Stimulated activated CD8-positive, alpha-beta memory T cell treated with anti-CD3 and anti-CD28 coated beads, Interleukin-4, amount 100 ng/mL, for 48 hours (primary cell): ENCODE measurements at places on chromosomes 4 and X.

GRCh38 chrX:11430271-11430670 lies 137.1 kb downstream of the AMELX start:
- no peak for DNase-seq

DNA sequence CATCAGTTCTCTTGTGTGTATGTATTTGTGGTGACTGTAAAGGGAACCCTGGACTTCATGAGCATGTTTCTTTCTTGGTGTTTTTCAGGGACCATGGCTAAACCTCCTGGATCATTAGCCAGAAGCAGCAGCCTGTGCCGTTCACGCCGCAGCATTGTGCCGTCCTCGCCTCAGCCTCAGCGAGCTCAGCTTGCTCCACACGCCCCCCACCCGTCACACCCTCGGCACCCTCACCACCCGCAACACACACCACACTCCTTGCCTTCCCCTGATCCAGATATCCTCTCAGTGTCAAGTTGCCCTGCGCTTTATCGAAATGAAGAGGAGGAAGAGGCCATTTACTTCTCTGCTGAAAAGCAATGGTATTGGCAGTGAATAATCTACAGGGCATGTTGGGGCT lies 157.0 kb downstream of the STIM2 start:
- no peak for DNase-seq

DNA sequence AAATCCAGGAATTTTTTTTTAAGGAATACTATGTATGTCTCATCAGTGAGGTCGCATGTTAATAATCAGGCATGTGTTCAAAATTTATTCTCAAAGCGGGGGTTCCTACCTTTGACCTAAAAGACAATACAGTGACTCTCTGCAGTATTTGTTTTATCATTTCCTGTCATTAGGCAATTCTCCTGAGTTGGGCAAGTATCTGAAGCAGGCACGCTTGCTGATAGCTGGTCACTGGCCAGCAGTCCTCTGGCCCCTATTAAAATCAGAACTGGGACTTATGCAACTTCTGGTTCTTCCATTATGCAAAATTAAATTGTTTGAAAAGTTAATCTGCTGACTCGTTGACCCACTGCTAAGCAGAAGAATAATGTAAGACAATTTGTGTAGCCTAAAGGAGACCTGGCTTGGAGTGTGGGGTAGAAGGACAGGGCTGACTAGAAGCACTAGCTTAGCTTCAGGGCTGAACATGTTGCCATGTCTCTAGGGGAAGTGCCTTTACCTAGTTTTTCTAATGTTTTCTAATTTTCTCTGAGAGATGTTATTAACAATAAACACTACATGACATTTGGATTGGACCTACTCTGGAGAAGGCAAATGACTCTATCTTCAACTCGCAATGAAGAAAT lies 36.0 kb upstream of the GABRA2 start:
- DNase-seq: no peak

DNA sequence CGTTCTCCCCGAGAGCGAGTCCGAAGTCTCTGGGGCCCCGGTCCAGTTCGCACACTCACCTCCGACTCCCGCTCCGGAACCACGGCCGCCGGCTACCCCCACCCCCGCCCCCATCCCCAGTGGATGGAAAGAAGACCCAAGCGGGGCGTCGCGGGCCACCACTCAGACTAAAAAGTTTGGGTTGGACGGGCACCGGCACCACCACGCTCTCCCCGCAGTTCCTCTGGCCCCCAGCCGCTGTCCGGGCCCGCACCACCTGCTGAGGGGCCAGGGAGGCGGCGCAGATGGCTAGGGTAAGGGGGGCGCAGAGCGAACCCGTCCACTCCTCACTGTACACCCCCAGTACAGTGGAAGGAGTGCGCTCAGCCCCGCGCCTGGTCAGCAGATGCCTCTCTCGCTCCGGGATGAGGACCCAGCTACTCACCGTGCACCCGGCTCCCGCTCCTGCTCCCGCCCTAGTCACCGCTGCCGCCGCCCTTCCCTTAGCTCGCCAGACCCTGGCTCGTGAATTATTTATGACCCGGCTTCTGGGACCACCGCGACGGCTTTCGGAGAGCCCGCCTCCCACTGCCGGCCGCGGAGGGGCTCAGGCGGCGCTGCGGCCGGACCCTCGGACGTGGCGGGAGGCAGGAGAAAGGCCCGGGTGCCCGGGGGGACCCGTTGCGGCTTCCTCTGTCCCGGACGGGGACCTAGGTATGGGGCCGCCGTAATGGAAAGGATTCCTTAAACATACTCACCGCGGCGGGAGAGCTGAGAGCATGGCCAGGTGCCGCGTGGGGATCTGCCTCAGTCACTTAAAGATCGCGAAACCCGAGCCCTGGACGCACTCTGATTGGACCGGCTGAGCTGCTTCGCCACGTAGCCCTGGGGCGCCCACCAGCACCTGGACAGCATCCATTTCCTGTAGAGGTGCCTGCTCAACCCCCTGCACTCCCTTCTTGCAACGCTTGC lies at the start of gene PROM1:
TSS of gene PROM1 (minus strand) at position 783 of the 951 bp plus-strand sequence. CDS start 8,117 bp downstream, outside the sequence.
- DNase-seq: peak; percentile 34

DNA sequence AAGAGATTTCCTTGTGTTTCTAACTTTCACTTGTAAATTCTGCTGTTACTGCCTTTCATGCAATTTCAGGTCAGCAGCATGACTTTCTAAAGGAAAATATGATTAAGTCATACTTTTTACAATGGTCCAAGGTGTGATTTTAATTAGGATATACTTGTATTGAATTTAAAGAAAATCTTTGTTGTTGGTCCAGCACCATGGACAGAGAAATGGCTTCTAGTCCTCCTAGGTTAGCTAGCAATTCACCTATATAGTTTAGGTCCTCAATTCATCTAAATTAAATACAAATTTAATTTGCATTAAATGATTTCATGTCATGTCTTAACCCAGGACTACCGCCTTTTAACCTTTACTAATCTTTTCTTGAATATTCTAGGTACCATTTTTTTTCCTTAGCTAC lies 304.9 kb upstream of the RPS6KA3 start:
- DNase-seq: no peak

DNA sequence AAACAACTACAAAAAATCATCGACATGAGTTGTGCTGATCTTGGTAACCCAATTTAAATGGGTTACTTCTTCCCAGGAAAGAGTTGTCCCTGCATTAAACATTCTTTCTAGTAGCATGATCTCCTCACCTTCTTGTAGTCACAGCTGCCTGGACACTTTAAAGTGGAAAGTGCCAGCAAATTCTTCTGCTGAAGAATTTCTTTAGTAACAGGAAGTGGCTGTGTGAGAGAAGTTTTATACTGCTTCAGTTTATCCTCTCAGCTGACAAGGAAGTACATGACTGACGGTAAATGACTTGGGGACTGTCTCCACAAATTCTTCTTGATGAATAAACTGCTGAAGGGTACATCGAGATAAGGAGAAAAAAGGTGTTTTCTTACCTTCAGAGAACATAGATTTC lies 18.2 kb upstream of the TNIP3 start:
- no peak for DNase-seq
